Uterus (tissue), 4 donors: ENCODE measurements at places on chromosomes 12 and 14. TPM values are rescaled to one million over a fixed set of nuclear protein-coding genes. Genes with fewer than 3 reads are reported as not detected.

DNA sequence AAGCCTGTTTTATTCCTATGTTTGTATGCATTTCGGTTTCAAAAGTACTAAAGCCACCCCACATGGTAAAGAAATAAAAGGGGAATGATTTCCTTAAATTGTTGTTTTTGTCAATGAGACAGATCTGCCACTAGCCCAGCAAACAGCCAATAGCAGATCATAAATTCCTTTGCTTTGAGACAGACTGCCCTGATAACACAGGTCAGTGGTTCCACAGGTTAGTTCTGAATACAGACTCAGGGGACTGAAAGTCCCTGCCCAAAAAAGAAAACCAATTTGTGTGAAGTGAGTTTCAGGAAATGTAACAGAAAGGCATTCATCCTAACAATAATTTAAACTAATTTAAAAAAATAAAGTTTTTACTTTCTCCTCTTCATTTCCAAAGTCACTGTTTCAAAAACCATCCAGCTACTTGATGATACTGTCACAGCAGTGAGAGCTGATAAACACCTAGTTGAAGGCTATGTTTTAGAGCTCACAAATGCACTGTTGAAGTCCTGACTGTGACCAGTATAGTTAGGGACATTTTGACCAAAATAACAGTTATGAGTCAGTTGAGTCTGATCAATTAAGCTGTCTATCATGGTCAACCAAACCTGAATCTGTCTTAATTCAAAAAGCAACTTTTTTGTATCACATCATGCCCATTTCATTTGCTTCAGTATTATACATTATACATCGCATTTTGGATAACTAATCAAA, 77.7 kb downstream of the LGR5 start:
- H3K27me3 ChIP-seq = no peaks in the 10 kb centered on the region
- H3K36me3 ChIP-seq = no peaks in the 10 kb centered on the region
- no peak overlapping the region for H3K4me3 ChIP-seq
- H3K27ac ChIP-seq = no peak overlapping the region

DNA sequence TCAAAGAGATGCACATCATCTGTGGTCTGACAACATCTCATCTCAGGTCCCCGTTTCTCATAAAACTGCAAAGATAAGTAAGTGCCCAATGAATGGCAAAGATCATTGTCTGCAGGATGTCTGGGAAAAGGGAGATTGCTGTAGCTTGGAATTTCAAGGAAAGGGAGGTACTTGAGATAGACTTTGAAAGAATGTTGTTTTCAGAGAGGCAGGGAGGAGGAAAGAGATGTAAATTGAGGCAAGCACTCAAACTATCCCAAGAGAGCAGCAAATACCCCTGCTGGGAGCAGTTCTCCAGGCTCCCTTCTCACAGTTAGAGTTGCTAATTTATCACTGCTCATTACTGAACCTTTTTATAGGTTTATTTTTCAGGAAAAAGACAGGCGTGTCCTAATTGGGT, 107.1 kb downstream of the MYRFL start:
- H3K27ac ChIP-seq = no peak overlapping the region
- H3K4me1 ChIP-seq = no peaks in the 10 kb centered on the region
- H3K27me3 ChIP-seq = no peaks in the 10 kb centered on the region
- DNase-seq = no peak

- peaks cover 6% of the 10 kb centered on the region for H3K4me1 ChIP-seq
- no peak overlapping the region for H3K27ac ChIP-seq
- H3K4me3 ChIP-seq = no peak overlapping the region
- no peak for DNase-seq
Measured at GRCh38 chr12:39931857-39932256, 174.0 kb downstream of the SLC2A13 start.

DNA sequence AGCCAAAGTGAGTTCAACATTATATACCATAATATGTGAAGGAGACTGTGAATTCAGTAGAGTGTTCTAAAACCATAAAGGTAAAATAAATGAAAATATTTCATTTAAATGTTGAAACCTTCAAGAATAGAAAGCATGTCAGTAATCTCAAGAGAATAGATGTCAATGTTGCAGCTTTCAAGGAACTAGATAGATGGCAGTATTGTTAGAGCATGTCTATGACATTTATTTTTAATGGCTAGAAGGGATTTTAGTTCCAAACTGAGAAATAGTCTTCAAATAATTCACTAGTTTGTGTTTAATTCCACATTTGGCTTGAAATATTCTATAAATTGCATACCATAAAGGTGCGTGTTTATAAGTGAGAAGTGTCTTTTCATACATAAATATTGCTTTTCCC, 326.5 kb downstream of the FLRT2 start:
- no peak overlapping the region for H3K4me3 ChIP-seq
- H3K27ac ChIP-seq = no peak overlapping the region
- no peaks in the 10 kb centered on the region for H3K27me3 ChIP-seq
- H3K36me3 ChIP-seq = no peaks in the 10 kb centered on the region
- no peaks in the 10 kb centered on the region for H3K4me1 ChIP-seq

- H3K36me3 ChIP-seq = no peaks in the 10 kb centered on the region
- H3K27ac ChIP-seq = no peak overlapping the region
- no peak overlapping the region for H3K4me3 ChIP-seq
Measured at GRCh38 chr12:123984903-123985302, 11.9 kb downstream of the ZNF664 start.

- H3K27ac ChIP-seq = peak overlapping the region; percentile 4
- no peak overlapping the region for H3K4me3 ChIP-seq
Measured at GRCh38 chr12:65924716-65925115, 100.4 kb downstream of the HMGA2 start.

DNA sequence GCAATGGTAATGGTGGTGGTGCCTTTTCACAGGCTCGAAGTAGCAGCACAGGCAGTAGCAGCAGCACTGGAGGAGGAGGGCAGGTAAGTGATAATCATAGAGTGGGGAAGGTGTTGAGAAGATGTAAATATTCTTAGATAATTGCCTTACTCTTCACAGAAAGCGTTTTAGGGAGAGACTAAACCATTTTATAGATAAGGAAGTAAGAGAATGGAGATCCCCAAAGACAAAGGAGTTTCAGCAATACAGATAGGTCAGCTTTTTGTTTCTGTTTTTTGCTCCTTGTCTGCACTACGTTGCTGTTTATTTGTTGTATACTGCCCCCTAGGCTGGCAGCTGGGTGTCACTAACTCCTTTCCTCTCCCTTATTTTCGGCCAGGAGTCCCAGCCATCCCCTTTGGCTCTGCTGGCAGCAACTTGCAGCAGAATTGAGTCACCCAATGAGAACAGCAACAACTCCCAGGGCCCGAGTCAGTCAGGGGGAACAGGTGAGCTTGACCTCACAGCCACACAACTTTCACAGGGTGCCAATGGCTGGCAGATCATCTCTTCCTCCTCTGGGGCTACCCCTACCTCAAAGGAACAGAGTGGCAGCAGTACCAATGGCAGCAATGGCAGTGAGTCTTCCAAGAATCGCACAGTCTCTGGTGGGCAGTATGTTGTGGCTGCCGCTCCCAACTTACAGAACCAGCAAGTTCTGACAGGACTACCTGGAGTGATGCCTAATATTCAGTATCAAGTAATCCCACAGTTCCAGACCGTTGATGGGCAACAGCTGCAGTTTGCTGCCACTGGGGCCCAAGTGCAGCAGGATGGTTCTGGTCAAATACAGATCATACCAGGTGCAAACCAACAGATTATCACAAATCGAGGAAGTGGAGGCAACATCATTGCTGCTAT, 2.0 kb downstream of the SP1 start:
- H3K27me3 ChIP-seq = no peaks in the 10 kb centered on the region
- peak overlapping the region; percentile 49 for H3K4me3 ChIP-seq
- peaks cover 10% of the 10 kb centered on the region for H3K4me1 ChIP-seq

DNA sequence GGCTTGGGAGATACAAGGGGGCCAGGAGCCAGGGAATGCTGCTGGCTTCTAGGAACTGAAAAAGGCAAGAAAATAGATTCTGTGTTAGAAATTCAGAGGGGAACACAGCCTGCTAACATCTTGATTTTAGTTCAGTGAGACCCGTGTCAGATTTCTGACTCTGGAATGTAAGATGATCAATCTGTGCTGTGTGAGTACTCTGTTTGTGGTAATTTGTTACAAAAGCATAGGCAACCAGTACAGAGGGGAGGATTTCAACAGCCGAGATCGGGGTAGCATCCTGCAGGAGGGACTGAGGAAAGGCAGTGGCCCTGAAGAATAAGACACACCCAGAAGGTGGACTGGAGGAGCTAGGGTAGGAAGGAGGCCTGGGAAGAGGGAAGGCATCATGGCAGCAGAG, 410.0 kb upstream of the CCDC196 start:
- no peaks in the 10 kb centered on the region for H3K36me3 ChIP-seq
- no peaks in the 10 kb centered on the region for H3K4me1 ChIP-seq
- H3K27ac ChIP-seq = no peak overlapping the region
- no peaks in the 10 kb centered on the region for H3K27me3 ChIP-seq
- no peak overlapping the region for H3K4me3 ChIP-seq
- no peak for DNase-seq

GRCh38 chr14:20415782-20416206, 2.5 kb upstream of the TEP1 start:
- no peak overlapping the region for H3K4me3 ChIP-seq
- H3K27me3 ChIP-seq = no peaks in the 10 kb centered on the region
- no peak overlapping the region for H3K27ac ChIP-seq
- H3K4me1 ChIP-seq = no peaks in the 10 kb centered on the region

- no peaks in the 10 kb centered on the region for H3K36me3 ChIP-seq
- no peak overlapping the region for H3K4me3 ChIP-seq
- H3K27me3 ChIP-seq = no peaks in the 10 kb centered on the region
Measured at GRCh38 chr14:53109105-53110041, 43.8 kb downstream of the DDHD1 start.

DNA sequence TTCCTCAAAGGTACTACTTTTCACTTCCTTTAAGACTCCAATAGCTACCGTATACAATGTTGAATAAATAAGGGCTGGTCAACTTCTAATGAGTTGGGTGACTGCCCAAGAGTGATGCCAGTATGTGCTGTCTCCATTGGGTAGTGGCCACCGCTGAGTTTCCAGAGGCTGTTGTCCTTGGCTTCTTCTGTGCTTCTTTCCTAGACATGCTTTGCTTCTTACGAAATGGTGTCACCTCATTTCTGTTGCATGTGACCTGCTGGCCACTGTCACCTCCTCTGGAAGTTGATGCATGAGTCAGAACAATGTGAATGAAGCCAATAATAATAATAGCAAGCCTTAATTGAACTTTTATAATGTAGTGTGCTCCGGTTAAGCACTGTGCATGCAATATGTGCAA, 7.5 kb upstream of the NID2 start:
- no peaks in the 10 kb centered on the region for H3K36me3 ChIP-seq
- H3K4me3 ChIP-seq = no peak overlapping the region

- H3K36me3 ChIP-seq = no peaks in the 10 kb centered on the region
- H3K27ac ChIP-seq = no peak overlapping the region
Measured at GRCh38 chr12:96152164-96152563, 42.0 kb upstream of the ELK3 start.

DNA sequence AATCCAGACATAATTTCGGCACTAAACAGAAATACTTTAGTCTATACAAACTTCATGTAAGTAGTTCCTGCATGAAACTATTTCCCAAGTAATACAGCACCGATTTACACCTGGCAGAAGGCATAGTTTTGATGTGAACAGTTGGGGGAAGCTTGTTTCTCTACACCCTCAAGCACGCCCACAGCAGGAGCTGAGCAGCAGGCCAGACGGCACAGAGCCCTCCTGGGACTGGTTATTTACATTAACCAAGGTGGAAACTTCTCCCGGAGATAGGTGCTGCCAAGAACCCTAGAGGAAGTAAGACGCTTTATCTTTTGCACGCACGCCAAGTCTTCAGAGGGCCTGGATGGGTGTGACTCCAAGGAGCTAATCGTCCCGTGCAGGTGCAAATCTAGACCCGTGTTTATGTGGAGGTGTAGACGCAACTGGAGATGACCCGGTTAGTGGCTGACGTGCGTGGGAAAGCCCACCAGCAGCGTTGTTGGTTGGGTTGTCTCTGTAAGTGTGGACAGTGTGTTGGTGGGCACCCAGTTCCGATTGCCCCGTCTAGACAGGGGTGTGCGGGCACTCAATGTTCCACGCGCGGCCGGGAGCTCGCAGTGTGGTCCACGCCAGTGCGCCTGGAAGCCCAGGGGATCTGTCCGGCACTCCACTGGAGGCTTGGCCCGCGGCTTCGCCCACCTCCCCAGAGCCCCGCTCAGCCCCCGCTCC, 767 bp upstream of the TCP11L2 start:
- no peaks in the 10 kb centered on the region for H3K36me3 ChIP-seq
- peaks cover 12% of the 10 kb centered on the region for H3K4me1 ChIP-seq
- H3K27me3 ChIP-seq = no peaks in the 10 kb centered on the region
- H3K27ac ChIP-seq = peak overlapping the region; percentile 96

- H3K4me1 ChIP-seq = no peaks in the 10 kb centered on the region
- no peak overlapping the region for H3K27ac ChIP-seq
- DNase-seq = no peak
- H3K36me3 ChIP-seq = no peaks in the 10 kb centered on the region
Measured at GRCh38 chr12:81615026-81615588, 144.0 kb downstream of the PPFIA2 start.

DNA sequence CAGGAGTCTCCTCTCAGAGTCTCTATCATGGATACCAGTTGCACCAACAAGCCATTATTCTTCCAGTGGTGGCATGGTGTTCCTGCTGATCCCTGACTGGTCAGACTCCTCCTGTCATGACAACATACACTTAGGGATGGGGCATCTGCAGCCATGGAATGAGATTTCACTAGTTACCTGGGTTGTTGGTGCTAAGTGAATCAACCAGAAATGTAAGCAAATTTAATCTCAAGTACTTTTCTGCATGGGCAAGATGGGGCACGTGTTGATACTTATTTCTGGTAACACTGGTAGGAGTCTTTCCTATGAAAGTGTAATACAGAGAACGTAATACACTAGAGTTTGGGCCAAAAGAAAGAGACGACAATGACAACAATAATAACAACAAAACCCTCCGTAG, 211.5 kb upstream of the FOXN3 start:
- H3K4me1 ChIP-seq = no peaks in the 10 kb centered on the region
- no peak for DNase-seq
- no peak overlapping the region for H3K27ac ChIP-seq
- no peaks in the 10 kb centered on the region for H3K27me3 ChIP-seq
- no peak overlapping the region for H3K4me3 ChIP-seq

DNA sequence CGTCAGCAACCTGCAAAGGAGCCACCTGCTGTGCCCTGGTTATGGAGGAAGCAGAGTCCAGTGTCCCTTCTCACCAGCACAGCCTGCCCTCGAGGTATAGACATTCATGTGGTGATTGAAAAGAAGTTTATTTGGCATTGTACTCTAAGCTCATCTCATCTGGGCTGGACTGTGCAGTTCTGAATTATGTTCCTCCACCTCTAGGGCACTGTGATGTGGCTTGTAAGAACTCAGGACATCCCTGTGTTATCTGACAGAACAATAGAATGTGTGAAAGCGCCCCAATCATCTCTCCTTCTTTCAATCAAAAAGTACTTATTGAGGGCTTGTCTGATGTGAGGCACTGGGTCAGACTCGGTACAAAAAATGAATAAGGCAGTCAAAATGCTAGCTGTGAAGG, 140.1 kb downstream of the DHRS2 start:
- DNase-seq = no peak
- H3K4me3 ChIP-seq = no peak overlapping the region
- H3K36me3 ChIP-seq = no peaks in the 10 kb centered on the region
- no peaks in the 10 kb centered on the region for H3K27me3 ChIP-seq

RASAL1 gene
- total RNA-seq = not detected

CAPZA3 gene
- total RNA-seq = 0.35 TPM

PRICKLE1 gene
- total RNA-seq = 43.6 TPM

SLC25A47 gene
- total RNA-seq = not detected

NRL gene
- total RNA-seq = 1.3 TPM

SIRT4 gene
- total RNA-seq = 1.2 TPM

SERPINA5 gene
- under 0.01 TPM for total RNA-seq

E2F7 gene
- not detected for total RNA-seq

GNB3 gene
- total RNA-seq = not detected

SOS2 gene
- total RNA-seq = 42.4 TPM

PLEKHH1 gene
- total RNA-seq = 5.9 TPM
